Stimulated activated CD4-positive, alpha-beta T cell treated with anti-CD3 and anti-CD28 coated beads, TNF-alpha, amount 100 ng/mL, for 48 hours (primary cell): ENCODE measurements at places on chromosomes 7 and 10.

- no peak for DNase-seq
Measured at GRCh38 chr10:17353568-17354300, 100.7 kb downstream of the ST8SIA6 start.

DNA sequence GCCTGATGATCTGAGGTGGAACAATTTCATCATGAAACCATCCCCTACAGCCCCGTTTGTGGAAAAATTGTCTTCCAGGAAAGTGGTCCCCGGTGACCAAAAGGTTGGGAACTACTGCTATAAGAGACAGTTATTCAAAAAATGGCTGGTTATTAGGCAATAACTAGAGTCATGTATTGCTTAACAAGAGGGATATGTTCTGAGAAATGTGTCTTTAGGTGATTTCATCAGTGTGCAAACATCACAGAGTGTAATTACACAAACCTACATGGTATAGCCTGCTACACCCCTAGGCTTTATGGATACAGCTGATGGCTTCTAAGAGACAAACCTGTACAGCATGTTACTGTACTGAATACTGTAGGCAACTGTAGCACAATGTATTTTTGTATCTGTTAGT is 71.3 kb upstream of the CSTF2T start:
- no peak for DNase-seq

- DNase-seq = no peak
Measured at GRCh38 chr10:118407026-118407425, 64.9 kb upstream of the FAM204A start.

GRCh38 chr10:69723653-69724052 is 78.1 kb upstream of the COL13A1 start:
- no peak for DNase-seq

- no peak for DNase-seq
Measured at GRCh38 chr10:92508866-92509265, 65.0 kb downstream of the IDE start.

GRCh38 chr10:131722121-131722520 is 178.7 kb upstream of the PPP2R2D start:
- no peak for DNase-seq

DNA sequence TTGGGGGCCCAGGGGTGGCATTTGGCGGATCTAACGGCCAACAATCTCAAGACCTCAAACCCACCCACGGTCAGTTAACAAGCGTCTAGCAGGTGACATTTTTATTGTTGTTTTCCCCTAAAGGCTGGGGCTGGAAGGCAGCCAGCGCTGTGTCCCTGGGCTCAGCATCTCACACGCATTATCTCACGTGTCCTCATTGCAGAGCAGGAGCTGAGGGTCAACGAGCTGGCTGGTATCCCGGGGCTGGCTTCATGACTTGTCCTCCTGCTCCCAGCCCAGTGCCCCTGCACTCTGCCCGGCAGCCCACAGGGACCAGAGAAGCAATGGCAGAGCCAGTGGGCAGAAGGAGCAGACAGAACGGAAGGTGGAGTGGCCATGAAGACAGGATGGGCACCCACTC is 54.4 kb upstream of the TMEM273 start:
- DNase-seq = no peak

DNA sequence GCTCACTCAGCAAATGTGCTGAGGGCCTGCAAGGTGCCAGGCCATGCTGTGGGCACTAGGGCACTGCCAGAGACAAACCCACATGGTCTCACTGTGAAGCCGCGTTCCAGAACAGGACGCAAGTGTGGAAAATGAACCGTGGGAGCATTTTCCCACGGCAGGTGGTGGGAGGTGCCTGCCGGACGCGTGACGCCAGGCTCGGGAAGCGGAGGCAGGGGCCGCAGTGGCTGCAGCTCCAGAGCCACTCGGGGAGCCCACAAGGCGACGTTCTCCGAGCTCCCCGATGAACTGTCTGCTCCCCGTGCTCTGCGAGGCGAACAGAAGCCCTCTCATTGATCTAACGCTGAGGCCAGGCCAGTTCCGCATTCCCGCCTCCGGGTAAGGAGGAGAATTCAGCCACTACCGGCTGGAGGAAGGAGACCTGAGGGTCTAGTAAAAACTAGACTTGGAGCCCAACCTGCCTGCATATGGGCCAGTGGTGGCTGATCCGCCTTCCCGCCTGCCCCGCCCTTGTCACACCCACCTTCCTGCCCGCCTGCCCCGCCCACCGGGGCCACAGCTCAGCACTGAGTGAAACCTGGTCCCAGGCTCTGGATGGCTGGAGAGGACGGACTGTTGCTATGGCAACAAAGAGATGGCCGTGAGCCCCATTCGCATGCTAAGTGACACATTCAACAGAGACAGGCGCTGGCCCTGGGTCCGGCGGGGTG is 13.1 kb downstream of the ADGRA1 start:
- peak; percentile 21 for DNase-seq

DNA sequence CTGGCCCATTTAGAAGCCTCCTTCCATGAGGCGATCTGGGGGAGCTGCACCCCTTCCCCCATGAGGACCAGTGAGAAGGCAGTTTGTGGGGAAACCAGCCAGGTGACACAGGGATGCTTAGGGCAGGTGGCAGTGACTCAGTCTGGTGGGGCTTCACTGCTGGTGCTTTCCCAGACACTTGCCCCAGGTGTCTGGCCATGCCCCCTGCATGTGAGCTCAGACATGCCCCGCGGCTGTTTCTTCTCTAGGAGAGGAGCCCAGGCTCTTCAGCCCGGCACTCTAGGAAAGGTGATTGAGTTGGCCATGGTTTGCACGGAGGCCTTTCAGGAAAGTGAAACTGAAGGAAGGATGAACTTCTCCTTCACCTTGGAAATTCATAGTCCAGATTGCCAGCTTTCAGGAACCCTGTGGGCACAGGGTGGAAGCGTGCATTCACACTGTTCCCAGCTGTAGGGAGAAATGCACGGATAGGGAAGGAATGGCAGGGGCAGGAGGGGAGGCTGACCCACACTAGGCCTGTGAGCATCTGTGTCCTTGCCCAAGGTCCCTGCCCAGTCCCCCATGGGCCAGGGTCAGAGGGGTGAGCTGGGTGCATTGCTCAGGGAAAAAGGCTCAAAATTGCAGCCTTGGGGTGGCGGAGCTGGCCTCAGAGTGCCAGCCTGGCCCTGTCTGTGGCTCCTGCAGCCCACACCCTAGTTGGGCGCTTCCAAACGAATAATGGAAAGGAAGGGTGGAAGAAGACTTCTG is 359.1 kb downstream of the GLRX3 start:
- no peak for DNase-seq

- peak; percentile 69 for DNase-seq
Measured at GRCh38 chr7:140230516-140230860, 53.7 kb upstream of the KDM7A start.

DNA sequence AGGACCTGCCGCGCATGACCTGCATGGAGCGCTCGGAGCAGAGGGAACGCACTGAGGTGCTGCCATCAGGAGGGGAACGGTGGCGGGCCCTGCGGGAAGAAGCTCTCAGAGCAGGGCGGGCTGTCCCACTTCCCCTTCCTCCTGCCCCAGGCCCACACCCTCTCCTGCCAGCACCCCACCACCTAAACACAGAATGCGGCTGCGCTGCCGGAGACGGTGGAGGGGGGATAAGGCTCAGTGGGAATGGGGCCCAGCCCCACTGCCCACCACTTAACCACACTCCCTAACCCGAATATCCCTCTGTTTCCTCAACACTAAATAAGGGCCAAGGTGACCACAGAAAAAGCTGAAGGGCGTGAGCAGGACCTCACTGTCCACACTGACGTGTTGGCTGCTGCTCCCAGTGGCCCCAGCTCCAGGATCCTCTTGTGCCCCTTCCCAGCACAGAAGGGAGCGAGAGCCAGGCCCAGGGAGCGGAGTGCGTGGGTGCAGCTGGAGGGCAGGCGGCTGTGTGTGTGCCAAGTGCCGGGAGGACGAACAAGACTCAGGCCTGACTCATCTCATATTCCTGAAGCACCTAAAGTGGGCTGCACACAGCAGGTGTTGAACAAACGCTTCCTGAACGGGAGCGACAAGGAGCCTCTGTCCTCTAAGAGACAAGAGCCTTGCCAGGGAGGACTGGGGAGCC is 116.8 kb downstream of the MAD1L1 start:
- DNase-seq = no peak

- no peak for DNase-seq
Measured at GRCh38 chr10:98301664-98302319, 33.8 kb upstream of the LOXL4 start.

DNA sequence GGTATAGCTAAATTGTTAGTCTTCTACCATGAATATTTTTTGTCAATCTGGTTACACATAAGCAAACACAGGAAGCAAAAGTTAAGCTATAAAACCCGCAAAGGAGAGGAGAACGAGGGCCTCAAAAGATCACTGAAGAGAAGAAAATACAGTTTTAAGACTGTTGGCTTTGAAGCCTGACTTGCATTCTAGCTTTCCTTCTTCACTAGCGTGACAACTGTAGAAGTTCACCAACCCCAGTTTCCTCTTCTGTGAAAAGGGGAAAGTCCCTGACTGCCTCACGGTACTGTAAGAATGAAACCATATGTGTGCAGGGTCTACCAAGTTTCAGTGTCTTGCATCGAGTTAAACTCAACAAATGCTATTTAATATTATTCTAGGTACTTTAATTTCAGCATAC is 7.5 kb upstream of the LRRN3 start:
- no peak for DNase-seq

DNA sequence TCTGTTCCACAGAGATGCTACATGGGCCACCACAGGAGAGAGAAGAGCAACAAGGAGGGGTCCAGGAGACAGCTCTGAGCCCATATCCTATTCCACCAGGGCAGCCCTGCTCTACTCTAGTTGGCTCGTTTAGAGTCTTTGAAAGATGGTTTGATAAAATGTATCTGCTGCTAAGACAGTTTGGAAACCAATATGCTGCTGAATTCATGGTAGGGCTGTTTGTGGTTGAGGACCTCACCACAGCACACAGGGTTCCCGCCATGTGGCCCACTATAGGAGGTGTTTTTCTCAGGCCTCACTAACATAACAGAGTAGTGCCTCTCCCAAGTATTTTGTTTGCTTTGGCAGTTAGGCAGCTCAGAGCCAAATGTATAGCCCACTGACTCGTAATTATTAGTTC is 35.8 kb upstream of the ZC3HAV1L start:
- no peak for DNase-seq

GRCh38 chr10:6052247-6053221 is 9.6 kb downstream of the IL2RA start:
- DNase-seq = peak; percentile 78

DNA sequence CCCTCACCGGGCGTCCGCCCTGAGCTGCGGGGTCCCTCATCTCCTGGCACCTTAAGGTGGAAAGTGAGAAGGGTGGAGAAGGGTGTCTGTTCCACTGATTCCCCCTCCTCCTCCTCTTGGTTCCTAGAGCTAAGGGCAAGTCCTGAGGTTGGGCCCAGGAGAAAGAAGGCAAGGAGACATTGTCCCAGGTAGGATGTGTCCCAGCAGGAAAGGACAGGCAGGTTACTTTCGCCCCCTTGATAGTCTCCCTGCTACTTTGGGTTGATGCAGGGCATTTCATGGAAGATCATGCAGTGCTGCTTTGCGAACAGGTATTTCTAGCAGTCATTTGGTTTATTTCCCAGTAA is 582 bp downstream of the STEAP2 start:
- DNase-seq = no peak

GRCh38 chr10:26698909-26699308 is 1.4 kb downstream of the PDSS1 start:
- DNase-seq = no peak

DNA sequence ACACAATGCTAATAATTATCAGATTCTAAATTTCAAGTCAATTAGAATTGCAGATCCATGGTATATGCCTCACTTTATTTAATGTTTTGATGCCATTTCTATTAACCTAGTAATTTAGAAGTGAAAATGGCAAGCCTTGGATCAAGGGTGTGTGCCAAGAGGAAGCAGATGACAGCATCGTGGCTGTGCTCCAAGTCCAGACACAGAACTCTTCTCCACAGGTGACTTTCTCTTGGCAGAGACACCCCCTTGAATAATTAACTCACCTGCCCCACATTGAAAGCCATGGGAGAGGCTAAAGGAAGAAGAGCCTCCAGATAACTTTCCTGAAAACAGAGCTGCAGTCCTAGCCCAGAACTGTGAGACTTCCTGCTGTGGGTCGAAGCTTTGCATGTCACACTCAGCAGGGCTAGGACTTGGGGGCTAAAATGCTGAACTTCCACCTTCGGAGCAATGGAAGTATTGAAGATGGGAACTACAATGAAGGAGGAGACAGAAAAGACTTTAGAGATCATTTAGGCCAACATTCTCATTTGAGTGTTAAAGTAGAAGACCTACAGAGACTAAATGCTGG is 996 bp upstream of the C10orf90 start:
- DNase-seq = no peak

- no peak for DNase-seq
Measured at GRCh38 chr10:112184052-112184371, 447 bp upstream of the GPAM start.

DNA sequence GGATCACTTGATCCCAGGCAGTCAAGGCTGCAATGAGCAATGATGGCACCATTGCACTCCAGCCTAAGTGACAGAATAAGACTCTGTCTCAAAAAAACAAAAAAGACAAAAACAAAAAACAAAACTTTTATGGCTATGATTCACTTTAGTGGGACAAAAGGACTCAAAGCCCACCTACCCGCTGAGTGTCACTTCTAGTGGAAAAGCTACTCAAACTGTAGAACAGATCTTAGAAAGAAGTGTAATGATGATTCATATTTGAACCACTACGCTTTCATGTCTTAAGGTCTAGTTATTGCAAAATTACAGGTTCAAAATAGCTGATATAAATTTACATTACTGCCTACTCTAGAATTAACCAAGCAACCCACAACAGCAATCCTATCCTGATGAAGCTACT is 47.1 kb upstream of the OTUD1 start:
- no peak for DNase-seq

GRCh38 chr7:132655131-132655727 is 79.0 kb upstream of the PLXNA4 start:
- DNase-seq = peak; percentile 29

GRCh38 chr10:112763916-112764520 is 186.0 kb upstream of the TCF7L2 start:
- DNase-seq = no peak

GRCh38 chr7:30694774-30695721 is 12.8 kb upstream of the CRHR2 start:
- no peak for DNase-seq
